Suppressor macrophage treated with lipopolysaccharide for 1 hour (primary cell): ENCODE measurements at places on chromosomes 1 and 21.

GRCh38 chr1:43901196-43901961, 32.2 kb upstream of the ARTN start:
- DNase-seq: no peak

GRCh38 chr21:36964398-36964797, 2.1 kb downstream of the HLCS start:
- no peak for DNase-seq

DNA sequence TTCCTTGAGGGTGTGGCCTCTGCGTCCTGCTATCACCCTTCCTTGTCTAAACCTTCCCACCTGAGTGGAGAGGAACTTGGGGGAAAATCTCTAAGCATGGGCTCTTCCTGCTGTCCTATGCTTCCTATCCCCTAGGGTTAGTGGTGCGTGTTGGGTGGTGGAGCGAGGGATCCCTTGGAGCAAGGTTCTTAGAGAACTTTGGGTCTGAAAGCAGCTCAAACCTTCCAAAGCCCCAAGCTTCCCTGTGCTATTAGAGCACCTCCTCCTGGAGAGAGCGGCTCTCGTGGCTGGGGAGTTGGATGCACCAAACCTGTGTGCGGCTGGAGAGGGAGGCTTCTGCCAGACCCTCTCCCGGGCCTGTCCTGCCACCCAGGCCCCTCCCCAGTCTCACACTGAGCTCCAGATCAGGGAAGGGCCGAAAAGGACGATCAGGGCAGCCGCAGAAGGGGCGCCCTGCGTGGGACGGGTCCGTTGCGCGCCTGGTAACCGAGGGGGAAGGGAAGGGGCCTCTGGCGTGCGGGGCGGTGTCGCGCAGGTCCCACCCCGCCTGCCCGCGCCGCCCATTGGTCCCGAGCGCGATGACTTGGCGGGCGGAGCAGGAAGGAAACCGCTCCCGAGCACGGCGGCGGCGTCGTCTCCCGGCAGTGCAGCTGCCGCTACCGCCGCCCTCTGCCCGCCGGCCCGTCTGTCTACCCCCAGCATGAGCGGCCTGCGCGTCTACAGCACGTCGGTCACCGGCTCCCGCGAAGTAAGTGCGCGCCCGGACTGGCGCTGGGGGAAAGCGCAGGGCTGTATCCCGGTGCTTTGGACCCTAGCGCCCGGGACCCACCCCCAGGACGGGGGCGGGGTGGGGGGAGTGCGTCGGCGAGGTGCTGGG, at the start of gene SH3BGRL3:
Gene SH3BGRL3 (plus strand): TSS at position 631 of the 877 bp plus-strand sequence. CDS start 70 bp downstream, at position 701.
- DNase-seq: peak; percentile 89

- DNase-seq: no peak
Observed at GRCh38 chr1:229759037-229759435, 133.0 kb downstream of the URB2 start.

DNA sequence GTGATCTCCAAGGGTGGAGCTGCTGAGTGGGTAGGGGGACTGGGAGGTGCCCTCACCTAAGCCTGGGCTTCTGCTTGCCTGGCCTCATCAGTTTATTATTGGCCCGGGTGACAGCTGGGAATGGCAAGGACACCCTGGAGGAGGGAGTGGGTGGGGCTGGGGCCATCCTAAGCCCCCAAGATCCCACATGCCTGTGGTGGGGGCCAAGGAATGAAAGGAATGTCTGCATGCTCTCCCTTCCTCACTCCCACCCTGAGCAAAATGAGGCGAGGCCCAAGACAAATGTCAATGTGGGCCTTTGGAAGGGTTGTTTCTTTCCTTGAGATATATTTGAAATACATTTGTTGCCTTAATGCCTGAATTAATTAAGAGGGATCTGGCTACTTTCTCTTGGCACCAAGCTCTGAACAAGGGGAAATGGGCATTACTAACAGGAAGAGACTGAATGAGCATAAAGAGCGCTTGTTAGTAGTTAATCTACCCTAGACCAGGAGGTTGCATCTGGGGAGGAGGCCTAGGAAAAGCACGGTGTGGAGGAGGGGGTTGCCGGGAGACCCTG, 19.7 kb upstream of the CHI3L1 start:
- no peak for DNase-seq
